Esophagus squamous epithelium (tissue), 5 donors: ENCODE measurements at places on chromosomes 16 and 17.

- DNase-seq = no peak
Observed at GRCh38 chr17:81553616-81554181, 1.5 kb upstream of the FAAP100 start.

DNA sequence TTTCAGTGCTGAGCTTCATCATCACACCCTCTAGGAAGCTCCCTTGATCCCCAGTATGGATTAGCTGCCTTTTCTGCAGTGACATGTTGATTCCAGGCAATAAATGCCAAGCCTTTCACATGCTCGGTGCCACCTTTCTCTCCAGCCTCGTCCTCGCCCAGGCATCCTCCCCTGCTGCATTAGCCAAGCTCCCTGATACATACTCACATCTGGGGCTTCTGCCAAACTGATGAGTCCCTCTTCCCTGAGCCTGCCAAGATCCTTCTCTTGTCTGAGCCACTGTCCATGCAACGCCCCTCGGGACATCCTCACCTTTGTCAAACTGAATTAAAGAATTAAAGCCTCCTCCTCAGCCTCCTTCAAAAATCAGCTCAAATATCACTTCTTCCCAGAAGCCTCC is 538.5 kb upstream of the CDH11 start:
- no peak for DNase-seq

DNA sequence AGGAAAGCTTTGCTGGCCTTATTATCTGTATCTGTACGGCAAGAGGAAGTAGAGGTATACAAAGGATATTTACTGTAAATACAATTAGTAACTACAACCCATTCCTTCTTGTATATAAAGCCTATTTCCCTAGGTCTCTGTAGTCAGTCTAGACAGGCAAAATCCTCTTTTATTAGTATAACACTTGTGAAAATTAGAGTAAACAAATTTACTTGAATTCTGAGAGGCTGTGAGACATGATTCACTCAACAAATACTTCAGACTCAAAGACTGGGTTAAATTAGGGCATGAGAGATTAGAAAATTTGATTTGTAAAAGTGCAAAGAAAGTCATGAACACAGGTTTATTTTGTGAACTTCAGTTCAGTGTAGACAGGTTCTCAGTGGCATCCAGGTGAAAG is 30.9 kb upstream of the CDH8 start:
- no peak for DNase-seq

DNA sequence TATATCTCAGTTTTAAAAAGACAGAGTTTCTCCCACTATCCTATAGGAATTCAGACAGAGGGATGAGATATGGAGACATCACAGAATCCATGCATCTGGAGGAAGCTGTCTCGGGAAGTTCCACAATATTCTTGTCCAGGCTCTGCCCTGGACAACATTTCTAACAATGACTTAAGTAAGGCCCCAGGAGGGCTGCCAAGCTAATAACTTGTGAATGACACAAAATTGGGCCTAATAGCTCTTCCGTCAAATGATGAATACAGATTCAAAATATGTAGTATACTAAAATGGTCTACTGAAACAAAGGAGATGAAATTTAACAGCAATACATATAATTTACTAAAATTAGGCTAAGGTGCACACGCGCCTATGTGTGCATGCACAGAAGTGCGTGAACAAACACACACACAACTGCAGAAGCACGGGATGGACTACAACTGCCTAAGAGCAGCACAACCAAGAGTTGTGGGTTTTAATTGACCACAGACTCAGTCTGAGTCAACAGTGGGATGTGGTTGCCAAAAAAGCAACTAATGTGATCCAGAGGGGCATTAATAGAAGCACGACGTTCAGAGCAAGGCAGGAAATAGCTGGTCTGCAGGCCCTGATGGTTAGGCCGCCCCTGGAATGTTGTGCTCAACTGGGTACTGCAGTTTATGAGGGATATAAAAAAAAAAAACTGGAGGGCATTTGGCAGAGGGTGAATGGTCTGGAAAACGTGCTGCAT is 26.3 kb upstream of the HS3ST2 start:
- no peak for DNase-seq

DNA sequence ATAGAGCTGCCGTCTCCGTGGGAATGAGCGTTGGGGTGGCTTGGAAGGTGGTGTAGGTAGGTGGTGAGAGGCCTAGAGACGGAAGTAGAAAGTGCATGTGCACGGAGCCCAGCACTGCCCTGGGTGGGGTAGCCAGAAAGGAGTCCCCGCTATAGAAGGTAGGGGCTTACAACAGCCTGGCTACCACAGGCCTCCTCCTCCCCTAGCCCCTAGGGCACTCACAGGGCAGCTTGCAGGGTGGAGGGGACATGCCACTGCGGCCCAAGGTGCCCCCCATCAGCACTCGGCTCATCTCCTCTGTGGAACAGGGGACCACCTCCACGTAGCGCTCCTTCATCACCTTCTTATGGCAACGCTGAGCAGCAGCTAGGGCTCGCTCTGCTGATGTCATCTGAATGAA is 5.0 kb downstream of the ESRP2 start:
- DNase-seq = no peak

GRCh38 chr17:77096570-77097214 is 44.1 kb upstream of the SEC14L1 start:
- no peak for DNase-seq

DNA sequence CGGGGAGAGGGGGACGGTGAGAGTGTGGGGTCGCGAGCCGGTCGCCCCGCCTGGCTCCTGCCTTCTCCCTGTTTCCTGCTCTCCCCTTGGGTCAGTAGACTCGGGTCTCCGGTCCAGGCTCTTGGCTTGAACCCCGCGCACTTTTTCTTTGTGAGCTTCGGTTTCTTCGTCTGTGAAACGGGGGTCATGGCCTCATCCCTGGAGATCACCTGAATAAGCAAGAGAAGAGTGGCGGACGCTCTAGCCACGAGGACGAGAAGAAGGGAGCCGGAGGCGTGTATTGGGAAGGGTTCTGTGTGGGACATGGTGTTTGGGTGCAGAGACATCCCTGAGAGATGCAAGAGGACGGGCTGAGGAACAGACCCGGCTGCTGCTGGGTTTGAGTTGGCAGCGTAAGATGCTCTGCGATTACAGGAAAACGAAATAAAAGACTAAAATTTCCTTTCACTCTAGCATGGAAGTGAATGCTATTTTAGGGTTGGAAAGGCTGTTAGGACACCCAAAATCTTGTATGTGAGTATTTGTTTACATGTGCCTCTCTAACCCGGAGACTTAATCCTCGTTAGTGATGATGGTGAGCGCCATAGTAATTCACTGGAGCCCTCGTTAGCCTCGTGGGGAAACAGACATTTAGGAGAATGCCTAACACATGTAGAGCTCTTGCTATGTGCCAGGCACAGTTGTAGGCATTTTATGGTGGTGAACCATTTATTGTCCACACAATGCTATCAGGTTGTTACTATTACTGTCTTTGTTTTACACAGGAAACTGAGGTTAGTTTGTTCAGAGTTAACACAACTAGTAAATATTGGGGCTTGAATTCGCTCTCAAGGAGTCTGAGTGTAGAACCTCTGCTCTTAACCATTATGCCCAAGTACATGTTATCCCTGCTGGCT is 646 bp downstream of the KIF22 start:
- DNase-seq = no peak

DNA sequence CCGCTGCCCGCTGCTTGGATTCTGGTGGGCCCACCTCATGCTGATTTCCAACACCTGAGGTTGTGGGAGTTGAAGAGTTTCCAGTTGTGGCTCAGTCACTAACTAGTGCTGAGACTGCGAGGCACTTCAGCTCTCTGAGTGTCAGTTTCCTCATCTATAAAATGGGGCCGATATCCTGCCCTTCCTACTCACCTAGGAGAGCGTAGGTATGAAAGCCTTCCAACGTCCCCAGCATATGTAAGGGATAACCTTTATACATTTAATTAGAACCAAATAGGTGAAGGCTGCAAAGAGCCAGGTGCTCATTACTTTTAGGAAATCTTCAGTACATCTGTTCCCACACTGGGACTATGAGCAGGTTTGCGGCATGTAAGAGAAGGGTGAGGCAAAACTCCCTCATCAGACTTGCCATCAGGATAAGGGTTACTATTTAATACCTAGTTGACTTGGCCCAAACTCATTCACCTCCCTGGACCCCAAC is 782 bp upstream of the KIF18B start:
- DNase-seq = no peak

DNA sequence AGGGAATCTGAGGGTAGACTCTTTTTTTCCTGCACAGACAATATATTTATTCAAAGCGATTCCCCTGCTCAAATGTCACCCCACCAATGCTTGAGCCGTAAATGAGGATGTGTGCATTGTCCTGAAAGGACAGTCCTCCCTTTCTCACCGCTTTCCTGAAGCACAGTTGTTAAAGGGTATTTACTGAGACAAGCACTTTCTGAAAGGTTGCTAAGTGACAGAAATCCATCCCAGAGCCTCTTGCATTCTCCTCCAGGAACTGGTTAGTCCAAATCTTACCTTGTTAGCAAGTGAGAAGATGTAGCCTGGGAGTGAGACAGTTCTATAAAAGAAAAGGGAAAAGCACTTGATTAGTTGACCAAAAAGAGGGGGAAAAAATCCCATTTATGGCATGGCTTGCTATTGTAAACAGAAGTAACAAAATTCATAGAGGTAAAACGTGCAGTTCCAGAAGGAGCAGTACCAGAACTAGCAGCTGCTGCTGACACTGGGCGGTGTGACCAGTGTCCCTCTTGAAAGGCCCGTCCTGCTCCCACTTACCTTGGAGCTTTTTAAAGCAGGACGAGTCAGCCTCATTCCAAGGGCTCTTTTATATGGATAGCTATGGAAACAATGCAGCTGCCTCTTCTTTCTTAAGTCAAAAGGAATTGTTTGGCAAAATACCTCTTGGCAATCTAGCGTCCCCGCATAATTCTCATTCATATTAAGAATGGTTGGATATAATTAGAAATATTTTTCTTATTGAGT is at the start of gene MYH2:
Gene MYH2, minus strand, starts transcription at position 563 of the 747 bp plus-strand sequence. CDS start 1,738 bp downstream, outside the sequence.
- DNase-seq = no peak

DNA sequence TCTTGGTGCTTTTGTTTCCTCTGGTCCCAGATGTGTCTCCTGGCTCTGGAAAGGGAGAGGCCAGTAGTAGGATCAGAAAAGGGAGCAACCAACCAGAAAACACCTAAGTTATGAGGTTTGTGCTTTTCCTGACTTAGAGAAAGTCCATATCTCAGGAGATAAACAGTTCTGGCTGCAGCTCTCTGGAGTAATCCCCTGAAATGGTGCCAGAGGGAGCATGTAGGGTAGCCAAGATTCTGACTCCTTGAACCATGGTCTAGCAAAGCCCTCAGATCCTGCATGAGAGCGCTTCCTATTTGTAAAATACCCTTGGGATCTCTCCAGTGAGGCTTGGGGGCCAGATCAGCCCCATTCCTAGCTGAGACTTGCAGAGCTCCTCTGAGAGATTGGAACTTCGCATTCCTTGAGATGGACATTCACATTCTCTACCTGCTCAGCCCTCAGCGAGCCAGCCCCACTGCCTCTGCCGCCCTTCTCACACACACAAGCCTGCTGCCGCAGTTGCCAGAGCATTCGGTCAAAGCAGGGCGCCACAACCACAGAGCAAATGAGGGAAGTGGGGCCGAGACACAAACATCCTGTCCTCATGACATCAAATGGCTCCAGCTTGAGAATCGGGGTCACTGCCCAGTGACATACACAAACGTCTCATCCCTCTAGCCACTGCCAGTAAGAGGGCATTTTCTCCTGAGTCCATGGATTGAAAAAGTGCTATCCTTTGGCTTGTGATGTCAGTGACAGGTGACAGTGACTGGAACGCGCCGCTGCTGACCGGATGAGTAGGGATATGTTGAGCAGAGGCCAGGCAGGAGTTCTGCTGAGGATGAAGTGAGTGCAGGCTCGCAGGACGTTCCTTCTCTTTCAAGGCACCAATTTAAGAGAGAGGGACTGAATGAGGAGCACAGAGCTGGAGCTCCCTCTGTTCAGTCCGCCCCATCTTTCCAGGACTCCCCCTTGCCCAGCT is 5.0 kb downstream of the ABHD15 start:
- no peak for DNase-seq

- no peak for DNase-seq
Observed at GRCh38 chr17:38605841-38606645, at the start of gene SRCIN1. TSS of gene SRCIN1 (minus strand) at chr17:38605952. CDS start at chr17:38605705, 247 bp downstream.

DNA sequence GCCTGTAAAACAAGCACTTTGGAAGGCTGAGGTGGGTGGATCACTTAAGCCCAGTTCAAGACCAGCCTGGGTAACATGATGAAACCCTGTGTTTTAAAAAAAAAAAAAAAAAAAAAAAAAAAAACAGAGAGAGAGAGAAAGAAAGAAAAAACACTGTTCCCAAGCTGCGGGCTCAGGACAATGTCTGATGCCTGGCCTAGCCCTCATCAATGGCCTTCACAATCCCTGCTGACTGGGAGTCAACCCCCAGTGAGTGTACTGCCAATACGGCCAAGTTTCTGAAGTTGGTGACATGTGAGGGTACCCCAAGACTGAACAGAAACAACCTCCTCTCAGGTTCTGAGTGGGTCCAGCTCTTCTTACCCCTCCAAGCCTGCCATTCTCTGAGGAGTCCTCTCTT is 116.5 kb downstream of the ZNF778 start:
- DNase-seq = no peak

- no peak for DNase-seq
Observed at GRCh38 chr16:14263011-14263410, 191.9 kb downstream of the MRTFB start.

DNA sequence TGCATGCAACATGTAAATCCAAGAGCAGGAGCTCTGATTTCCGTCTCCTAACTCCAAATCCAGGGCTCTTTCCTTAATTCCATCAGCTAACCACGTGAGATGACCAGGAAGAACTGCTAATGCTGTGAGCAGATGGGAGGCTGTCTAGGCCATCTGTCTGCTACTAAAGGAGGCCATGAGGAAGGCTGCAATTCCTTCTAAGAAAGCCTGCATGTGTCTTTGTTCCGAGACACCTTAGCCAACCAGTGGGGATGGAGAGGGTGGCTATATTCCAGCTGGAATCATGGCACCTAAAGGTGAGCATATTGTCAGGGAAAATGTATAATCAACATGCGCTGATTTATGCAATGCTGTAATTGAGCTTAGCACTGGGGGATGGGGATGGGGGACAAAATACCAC is 267.2 kb upstream of the CDH5 start:
- DNase-seq = no peak

- no peak for DNase-seq
Observed at GRCh38 chr17:27356091-27356705, 62.3 kb downstream of the WSB1 start.

- no peak for DNase-seq
Observed at GRCh38 chr16:55647798-55648197, 8.0 kb upstream of the SLC6A2 start.
